ENCODE measurements at places on chromosomes 7 and 10.

DNA sequence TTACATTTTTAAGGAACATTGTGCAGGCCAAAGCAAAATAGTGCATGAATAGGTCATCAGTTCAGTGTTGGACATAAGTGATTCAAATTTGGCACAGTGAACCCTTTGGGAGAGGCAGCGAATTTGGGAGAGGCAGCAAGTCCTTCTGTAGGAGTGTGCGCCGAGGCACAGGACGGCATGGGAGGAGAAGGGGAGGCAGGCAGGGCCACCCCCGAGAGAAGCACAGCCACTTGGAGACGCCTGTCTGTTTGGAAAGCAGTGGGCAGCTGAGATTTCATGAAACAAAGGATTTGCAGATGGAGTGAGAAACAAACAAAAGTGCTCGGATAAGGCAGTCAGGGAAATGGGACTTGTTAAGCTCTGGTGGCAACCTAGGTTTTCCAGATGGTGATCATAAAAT lies 30.6 kb downstream of the VIPR2 start:
- no peak for DNase-seq

GRCh38 chr7:143518521-143518920 lies 40.8 kb downstream of the TAS2R41 start:
- no peak for DNase-seq

DNA sequence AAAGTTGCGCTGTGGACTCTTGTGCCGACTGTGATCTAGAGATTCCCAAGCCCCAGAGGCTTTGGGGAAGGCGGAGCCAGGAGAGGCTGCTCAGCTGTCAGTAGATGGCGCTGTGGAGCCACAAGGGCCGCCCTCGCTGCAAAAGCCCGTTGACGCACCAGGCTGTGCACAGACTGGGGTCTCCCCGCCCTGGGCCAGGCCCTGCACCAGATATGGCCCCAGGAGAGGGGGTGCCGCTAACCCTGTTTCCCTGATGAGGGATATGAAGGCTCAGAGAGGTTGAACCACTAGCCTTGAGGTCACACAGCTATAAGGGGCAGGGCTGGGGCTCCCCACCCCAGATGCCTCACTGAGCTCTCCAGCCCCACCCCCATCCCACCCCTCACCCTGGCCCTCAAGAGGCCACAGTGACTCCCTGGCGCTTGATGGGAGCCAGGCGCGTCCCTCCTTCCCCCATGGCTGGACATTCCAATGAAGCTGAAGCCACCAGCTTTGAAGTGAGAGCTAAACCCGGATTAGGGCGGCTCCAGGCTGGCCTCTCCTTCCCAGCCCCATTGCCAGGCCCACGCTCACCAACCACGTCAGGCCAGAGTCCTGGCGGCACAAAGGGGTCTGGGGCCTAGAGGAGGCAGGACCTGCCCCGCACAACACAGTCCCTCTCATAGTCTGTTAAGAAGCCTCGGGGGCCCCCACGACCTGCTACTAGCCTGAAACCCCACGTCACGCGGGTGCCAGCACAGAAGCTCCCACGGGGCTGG lies 26.4 kb downstream of the MYL10 start:
- peak; percentile 14 for DNase-seq

- no peak for DNase-seq
Measured at GRCh38 chr10:14396411-14397048, 65.8 kb upstream of the FRMD4A start.

DNA sequence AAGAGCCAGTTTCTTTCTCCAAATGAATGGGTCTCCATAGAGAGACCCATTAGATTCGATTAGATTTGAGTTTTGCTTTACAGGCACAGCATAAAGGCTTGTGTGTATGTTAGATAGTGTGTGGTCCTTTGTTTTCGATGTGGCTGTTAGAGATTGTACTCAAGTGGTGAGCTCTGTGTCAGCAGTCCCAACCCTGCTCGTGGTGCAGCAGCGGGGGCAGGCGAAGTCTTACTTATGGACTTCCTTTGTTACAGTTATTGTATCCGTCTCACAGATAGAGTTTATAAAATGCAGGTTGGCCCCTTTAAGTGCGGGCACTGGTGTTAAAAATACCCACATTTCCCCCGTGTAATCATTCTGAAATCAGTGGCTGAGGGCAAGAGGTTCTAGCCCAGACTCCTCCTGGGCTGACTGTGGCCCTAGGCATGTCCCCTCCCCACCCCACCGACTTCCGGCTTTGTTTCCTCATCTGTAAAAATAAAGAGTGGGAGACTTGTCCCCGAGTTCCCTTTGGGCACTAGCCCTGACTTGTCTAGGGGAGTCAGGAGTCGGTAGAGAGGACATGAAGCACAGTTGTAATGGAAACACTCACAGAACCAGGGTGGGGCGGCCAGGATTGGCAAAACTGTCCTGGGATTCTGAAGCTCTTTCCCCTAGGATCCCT lies 28.6 kb downstream of the MTURN start:
- peak; percentile 64 for DNase-seq

DNA sequence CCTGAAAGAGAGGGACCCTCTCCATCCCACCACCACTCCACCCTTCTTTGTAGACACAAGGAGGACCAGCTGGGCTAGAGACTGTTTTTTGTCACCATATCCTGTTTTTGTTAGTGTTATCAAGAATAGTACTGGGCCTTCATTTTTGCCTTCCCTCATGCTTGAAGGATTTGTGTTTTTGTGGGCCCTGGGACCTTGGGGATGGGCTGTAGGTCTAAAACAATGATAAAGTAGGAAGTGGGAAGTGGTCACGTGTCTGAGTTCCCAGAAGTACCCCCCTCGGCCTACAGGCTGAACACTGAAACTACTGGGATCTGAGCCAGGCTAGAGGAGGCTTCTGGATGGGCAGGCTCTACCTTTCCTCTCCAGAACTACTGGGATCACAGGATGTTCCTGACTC lies 8.9 kb downstream of the AGFG2 start:
- no peak for DNase-seq

DNA sequence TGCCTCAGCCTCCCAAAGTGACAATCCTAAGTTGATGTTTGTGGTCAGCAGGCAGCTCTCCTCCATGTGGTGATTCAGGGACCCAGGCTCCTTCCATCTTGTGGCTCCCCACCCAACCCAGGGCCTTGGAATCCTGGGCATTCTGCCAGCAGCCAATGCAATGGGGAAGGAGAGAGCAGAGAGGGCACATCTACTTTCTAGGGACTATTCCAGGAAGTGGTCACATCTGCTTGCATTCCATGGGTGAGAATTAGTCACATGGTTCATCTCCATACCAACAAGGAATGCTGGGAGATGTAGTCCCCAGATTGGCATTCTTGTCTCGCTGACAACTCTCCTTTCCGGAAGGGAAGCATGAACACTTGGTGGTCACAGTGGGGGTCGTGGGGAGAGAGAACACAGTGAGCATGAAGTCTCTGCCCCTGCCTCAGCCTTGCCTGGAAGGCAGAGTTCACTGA lies 9.9 kb upstream of the SRRM3 start:
- DNase-seq: no peak

DNA sequence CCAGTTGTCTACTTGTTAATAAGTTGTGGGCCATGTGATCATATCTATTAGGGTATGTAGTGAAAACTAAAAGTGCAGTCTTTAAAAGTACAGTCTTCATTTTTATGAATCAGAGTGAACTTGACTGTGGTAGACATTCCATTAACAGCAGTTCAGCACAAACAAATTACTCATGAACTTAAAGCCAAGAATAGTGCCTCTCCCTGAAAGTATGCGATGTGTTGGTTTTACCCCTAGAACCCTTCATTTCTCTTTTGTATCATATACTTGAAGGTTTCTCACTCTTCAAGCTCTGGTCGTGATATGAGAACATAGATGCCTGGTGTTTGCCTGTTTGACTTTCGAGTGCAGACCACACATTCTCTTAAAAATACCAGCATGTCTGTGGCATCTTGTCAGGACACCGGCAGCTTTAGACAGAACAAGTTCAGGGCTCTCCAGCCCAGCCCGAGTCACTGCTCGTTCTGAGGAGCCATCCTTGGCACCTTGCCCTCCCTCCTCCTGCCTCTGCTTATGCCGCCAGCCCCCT lies 159.3 kb downstream of the LCOR start:
- no peak for DNase-seq

DNA sequence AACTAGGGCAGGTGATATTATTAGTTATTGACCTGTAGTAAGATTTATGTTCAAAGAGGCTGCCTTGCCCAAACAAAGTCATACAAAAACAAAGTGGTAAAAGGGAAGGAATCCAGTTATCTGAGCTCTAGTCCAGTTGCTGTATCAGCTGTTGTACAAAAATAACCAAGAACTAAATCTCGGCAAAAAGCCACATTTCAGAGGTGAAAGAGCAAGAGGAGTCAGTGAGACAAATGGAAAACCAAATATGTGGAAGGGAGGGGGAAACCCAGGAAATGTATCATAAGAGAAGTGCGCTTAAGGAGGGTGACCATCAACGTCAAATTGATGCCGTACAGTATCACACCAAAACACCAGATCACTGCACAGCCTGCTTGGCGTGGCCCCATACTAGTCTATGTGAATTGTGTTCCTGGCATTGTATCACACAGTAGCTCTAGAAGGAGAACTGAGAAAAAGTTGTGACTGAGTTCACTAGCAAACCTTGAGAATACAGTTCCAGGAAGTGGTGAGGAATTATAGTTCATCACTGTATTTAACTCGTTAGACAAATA lies 6.4 kb downstream of the AGBL3 start:
- DNase-seq: no peak

GRCh38 chr10:72524489-72524888 lies 101.4 kb downstream of the MICU1 start:
- DNase-seq: no peak

- DNase-seq: no peak
Measured at GRCh38 chr7:28811701-28812430, 146.3 kb downstream of the TRIL start.

DNA sequence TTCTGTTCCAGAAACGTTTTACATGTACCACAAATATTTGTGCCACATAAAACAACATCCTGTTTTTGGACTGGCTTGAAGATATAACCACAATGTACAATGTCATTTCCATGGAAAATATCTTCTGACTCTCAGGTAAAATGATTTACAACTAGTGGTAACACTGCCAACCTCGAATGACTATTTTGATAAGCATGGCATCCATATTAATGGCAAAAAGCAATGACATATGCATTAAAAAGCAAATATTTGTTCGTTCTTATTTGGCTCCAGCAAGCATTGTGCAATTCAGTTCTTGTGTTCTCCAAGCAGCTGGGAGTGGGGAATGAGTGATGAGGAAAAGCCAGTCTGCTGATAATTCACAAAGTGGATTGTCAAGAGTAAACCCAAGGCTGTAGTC lies 289.0 kb downstream of the PLXDC2 start:
- DNase-seq: no peak

DNA sequence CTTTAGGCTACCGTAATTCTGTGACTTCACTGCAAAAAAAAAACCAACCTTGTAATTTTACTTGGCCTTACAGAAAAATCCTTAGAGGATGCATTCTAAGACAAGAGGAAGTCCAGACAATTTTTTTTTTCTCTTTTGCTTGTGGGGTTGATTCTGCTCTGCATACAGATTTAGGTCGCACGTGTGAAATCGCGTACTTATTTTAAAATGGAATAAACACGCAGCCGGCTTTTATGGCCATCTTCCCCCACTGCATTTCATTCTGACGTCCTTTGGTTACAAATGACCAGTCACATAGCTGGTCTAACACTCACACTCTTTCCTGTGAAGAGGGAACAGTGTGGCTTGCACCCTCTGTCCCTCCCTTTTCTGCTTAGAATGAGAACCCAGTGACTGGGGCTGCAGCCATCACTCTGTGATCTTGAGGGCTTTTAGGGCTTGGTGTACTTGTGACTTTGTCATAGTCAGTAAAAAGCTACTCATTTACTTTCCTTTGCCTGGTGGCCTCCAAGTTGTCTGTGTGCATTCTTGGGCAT lies 63.6 kb upstream of the CARD11 start:
- no peak for DNase-seq

- DNase-seq: no peak
Measured at GRCh38 chr7:109020251-109020650, 450.6 kb downstream of the DNAJB9 start.

GRCh38 chr7:32881074-32881982 lies 10.2 kb downstream of the KBTBD2 start:
- no peak for DNase-seq

DNA sequence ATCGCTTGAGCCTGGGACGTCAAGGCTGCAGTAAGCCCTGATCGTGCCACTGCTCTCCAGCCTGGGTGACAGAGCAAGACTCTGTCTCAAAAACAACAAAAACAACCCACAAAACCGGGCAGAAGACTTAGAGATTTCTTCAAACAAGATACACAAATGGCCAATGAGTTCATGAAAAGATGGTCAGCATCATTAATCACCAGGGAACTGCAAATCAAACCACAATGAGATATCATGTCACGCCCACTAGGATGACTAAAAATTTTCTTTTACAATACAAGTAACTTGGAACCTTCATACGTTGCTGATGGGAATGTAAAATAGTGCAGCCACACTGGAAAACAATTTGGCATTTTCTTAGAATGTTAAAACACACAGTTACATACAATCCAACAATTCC lies 77.3 kb upstream of the GRID1 start:
- no peak for DNase-seq

- peak; percentile 54 for DNase-seq
Measured at GRCh38 chr7:5780801-5781496, 514 bp downstream of the RNF216 start.

- DNase-seq: no peak
Measured at GRCh38 chr10:76149182-76149581, 717.8 kb downstream of the LRMDA start.

DNA sequence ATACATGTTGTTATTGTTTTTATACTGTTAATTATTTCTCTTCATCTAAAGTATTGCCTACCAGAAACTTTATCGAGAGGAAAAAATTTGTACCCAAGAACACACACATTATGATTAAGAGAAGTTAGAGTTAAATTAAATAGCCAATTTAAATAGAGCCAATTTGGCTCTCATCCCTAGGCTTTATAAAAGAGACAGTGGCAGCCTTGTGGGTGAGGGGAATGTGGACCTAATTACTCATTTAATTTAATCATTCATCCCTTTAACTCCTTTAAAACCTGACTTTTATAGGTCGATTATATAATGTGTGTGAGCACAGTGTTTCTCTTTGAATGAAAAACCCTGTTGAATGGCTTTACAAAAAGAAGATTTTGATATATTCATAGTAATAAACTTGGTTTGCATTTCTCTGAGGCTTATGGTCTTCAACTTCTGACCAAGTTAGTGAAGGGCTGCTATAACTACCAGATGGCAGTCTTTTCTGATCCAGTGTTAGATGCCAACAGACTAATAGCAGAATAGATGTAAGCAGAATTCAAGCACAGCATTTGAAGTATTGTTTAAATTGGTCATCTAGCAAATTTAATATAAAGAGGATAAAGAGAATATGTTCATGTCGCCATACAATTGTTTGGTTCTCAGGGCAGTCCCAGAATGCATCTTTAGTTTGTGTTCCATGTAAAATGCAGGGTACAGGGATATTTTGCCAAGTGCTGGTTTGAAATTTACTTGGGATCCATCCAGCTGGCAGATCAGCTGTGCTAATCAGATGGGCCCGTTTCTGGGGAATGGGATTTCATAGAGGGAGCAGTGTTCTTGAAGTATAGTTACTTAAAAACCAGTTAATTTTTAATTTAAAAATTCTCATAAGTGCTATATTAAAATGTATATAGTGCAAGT lies 25.3 kb downstream of the ADD3 start:
- peak; percentile 22 for DNase-seq

- no peak for DNase-seq
Measured at GRCh38 chr7:112462236-112462635, 12.0 kb downstream of the IFRD1 start.

All from anterior cingulate cortex (tissue), 58 donors.